ENCODE measurements at places on chromosomes 4 and X.

DNA sequence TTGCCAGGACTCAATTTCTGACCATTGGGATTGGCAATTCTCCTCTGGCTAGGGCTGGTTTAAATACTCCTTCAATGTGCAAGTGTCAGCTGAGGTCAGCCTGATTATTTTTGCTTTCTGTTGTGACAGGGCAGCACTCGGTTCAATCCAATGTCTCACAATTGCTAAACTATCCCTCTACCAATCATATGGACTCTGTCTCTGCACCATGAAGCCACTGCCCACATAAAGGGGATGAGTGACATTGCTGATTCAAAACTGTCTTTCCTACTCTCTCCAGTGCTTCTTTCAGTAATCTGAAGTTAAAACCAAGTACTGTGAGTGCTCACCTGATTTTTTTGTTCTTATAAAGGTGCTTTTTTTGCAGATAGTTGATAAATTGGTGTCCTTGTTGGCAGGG is 1030.7 kb downstream of the GLUD2 start:
- DNase-seq, result no peak

DNA sequence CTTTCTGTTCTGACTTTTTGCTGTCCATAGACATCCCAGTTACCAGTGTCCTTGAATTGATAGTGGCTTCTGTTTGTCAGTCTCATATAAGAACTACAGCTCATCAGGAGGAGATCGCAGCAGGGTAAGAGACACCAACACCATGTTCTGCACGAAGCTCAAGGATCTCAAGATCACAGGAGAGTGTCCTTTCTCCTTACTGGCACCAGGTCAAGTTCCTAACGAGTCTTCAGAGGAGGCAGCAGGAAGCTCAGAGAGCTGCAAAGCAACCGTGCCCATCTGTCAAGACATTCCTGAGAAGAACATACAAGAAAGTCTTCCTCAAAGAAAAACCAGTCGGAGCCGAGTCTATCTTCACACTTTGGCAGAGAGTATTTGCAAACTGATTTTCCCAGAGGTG is 30.1 kb downstream of the GUCY1A1 start:
- DNase-seq, result no peak

DNA sequence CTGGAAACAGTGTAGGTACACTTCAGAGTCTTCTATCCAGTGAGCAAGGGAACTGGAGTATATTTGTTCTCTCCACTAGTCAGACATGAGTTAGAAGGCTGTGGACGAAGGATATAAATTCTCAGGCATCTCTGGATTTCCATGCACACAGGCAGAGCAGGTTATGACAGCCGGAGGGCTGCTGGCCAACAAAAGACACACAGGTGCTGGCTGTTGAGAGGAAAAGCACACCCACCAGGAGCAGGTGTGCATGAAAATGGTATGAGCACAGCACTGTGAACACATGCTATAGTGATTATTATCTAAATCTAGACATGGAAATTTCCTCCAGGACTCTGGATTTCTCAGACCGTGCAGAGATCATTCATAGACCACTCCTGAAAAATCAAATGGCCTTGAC is 444.7 kb upstream of the RPS6KA3 start:
- DNase-seq, result no peak

DNA sequence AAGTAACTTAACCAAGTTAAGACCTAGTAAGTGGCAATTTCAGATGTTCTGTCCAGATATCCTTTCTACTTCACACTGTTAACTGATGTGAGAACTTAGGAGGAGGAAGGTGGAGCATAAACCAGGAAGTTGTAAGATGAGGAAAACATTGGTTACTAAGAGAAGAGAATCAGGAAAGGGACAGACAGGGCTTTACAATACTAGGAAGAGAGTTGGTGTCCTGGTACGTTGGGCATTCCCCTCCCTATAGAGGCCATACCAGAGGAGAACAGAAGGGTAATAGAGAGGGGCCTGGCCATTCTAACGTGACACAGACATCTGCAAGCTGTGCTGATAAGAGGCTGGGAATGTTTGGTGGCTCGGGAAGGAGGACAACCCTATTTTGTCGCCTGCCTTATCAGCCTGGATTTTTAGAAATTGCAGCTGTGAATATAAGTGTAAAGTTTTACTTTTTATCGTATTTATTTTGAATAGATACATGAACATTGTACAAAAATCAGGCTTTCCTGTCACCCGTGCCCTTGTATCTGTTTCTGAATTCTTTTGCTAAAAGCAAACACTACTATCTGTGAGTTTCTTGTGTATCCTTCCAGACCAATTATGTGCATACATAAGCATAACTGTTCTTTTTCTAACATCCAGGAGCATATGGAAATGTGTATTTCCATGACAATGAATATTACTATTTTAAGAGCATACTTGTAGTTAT is 53.5 kb upstream of the HPRT1 start:
- no peak for DNase-seq

All from muscle of arm (tissue), 14 donors.